GM18507 (cell line): ENCODE measurements at places on chromosomes 11 and 22.

DNA sequence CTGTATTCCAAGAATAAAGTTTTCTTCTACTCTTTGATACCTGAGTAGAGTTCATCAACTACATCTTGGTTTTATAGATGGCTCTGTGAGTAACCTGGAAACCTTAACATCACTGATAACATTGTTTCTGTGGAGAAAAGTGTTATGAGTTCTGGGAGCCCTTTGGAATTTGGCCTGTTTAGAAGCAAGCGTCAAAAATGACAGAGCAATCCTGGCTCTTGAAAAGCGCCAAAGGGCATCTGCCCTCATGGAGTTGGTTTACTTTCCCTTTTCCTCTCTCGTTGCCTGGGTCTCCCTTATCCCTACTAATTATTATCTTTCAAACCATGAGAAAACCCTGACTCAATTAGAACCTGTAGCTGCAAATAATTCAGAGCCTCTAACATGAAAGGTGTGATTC is 140.1 kb downstream of the DBX1 start:
- DNase-seq = no peak

- DNase-seq = no peak
Observed at GRCh38 chr11:33258631-33259205, 1.5 kb downstream of the HIPK3 start.

- no peak for DNase-seq
Observed at GRCh38 chr11:12161603-12162350, 51.4 kb downstream of the MICAL2 start.

GRCh38 chr11:66879583-66879982 is 22.7 kb downstream of the LRFN4 start:
- no peak for DNase-seq

DNA sequence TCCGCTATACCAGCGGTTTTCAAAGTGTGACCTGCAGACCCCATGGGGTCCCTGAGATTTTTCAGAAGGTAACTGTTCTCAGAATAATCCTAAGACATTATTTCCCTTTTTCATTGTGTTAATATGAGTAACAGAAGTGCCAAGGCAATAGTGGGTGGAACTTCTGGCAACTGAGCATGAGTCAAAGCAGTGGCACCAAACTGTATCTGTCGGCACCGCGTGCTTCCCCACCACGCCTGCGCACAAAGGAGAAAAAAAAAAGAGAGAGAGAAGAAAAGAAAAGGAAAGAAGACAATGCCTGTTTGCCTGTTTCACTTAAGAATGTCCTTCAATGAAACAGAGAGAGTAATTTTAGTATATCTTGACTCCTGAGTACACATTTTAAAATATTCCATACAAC is 679.9 kb downstream of the OPCML start:
- no peak for DNase-seq

- no peak for DNase-seq
Observed at GRCh38 chr11:111795334-111795985, 29.3 kb upstream of the PPP2R1B start.

DNA sequence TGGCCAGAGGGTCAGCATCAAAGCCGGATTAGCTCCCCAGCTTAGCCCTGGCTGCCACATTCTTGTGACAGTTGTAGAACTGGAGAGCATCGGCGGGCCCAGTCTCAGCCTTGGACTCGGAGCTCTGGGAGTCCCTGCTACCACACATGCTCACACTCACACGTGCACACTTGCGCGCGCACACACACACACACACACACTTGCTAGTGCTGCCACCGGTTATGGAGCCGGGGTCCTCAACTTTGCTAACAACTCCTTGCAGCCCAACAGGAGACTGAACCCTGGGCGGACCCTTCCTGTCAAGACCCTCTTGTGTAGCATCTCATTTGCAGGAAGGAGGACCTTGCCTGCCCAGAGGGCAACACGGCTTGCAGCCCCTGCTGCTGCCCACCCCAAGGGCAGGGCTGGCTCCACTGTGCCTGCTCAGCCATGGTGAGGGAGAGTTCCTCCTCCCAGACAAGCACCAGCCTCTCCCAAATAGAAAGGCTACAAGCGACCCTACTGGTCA is 107.6 kb downstream of the WNT7B start:
- no peak for DNase-seq

- no peak for DNase-seq
Observed at GRCh38 chr11:17163291-17163690, 44.5 kb downstream of the PIK3C2A start.

DNA sequence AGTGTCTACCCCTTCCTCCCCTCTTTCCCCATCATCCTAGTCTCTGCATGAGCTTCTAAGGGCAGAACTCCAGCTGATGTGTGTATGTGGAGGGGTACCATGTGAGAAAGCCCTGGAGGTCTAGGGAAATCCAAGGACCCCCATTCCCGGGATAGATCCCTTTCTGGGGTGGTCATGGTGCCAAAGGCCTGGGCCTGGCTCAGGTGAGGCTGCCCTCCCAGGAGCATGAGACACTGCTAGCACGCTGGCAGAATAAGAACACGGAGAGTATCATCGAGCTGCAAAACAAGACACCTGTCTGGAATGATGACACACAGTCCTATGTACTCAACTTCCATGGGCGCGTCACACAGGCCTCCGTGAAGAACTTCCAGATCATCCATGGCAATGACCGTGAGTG is 19.6 kb downstream of the TUB start:
- DNase-seq = no peak

DNA sequence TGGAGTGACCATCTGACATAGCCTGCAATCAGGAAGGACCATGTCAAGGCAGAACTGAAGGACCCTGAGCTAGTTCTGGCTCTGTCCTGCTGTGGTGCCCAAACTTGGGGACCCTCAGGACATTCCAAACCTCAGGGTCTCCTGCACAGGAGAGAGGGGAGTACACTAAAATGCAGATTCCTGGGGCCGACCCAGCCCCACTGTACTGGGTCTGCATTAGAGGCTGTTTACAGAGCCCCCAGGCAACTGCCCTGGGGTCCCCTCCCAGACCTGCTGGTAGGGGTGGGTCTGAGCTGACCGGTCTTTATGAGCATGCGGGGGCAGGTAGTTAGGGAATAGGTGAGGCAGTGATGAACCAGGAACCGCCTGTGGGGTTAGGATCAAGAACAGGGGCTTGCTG is 6.8 kb downstream of the TRPM5 start:
- no peak for DNase-seq

- no peak for DNase-seq
Observed at GRCh38 chr11:55732936-55733335, 40.3 kb upstream of the OR5D13 start.

GRCh38 chr11:34178209-34178821 is 72.9 kb downstream of the NAT10 start:
- DNase-seq = no peak

- DNase-seq = no peak
Observed at GRCh38 chr11:4699697-4700435, 2.2 kb upstream of the OR51E2 start.

DNA sequence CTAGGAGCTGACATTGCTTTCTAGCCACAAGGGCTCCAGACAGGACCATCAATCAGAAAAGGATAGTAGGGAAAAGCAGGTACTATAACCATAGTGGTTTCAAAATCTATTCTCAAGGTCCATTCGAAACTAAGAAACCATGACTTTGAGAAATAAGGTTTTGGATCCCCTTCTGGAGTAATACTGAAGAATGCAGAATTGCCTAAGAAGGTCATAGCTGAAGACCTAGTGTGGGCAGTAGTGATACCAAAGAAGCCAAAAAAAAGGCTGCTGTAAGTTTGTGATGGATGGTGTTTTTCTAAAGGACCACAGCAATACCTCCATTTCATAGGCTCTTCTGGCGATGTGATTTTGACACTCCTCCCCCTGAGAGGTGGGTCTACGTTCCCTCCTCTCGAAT is 163.1 kb downstream of the MAML2 start:
- DNase-seq = no peak

DNA sequence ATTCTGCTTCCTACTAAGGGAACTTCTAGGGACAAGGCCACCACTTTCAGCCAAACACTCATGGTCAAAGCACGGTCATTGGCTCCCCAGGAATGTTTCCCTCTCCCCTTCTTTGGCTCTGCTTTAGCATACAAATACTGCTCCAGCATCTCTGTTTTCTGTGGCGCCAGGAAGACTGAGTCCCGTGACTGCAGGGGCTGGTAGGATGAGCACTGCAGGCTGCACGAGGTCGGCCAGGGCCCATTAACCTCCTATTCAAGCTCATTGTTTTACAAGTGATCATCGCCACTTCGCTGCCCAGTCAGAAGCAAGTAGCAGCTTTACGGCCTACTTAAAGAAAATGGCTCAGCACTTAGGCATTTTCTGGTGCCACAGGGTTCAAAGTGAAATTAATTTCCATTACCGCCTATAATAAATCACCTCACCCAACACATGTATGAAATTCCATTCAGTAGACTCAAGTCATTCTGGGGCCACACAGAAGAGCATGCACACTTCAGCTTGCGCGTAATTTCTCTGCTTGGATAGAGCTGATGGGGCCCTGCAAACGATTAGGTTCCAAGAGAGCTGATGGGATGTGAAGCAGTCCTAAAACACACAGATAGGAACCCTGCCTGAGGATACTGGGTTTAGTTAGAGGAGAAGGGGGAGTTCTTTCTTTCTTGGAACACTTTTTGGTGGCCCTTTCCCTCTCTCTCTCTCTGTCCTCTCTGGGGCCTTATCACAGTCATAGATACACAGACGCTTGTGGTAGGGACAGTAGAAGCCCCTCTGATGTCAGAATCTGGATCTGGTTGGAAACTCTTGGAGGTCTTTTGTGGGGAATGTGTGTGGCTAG is 173.7 kb downstream of the KIF18A start:
- DNase-seq = no peak

DNA sequence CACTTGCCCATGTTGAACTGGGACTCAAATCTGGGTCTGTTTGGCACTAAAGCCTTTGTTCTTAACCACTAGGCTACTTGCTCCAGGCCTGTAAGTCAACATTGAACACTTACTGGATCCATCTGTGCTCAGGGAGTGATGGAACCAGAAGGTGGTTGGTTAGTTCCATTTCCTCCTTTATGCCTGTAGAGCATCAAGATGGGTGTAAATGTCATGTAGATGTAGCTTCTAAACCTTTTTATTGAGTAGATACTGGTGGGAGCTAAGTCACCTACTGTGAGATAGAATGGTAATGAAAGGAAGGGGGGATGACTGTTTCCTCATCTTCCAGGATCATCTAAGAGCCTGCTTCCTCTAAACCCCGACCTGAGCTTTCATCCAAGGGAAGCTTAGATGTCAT is 38.6 kb upstream of the ALKBH3 start:
- DNase-seq = no peak

- DNase-seq = no peak
Observed at GRCh38 chr11:14980854-14981253, 8.7 kb upstream of the CALCA start.

GRCh38 chr22:48827904-48828555 is 999.6 kb downstream of the BRD1 start:
- no peak for DNase-seq

GRCh38 chr11:44358713-44359112 is 48.8 kb upstream of the ALX4 start:
- no peak for DNase-seq

GRCh38 chr11:112162761-112163546 is 940 bp downstream of the IL18 start:
- DNase-seq = no peak

DNA sequence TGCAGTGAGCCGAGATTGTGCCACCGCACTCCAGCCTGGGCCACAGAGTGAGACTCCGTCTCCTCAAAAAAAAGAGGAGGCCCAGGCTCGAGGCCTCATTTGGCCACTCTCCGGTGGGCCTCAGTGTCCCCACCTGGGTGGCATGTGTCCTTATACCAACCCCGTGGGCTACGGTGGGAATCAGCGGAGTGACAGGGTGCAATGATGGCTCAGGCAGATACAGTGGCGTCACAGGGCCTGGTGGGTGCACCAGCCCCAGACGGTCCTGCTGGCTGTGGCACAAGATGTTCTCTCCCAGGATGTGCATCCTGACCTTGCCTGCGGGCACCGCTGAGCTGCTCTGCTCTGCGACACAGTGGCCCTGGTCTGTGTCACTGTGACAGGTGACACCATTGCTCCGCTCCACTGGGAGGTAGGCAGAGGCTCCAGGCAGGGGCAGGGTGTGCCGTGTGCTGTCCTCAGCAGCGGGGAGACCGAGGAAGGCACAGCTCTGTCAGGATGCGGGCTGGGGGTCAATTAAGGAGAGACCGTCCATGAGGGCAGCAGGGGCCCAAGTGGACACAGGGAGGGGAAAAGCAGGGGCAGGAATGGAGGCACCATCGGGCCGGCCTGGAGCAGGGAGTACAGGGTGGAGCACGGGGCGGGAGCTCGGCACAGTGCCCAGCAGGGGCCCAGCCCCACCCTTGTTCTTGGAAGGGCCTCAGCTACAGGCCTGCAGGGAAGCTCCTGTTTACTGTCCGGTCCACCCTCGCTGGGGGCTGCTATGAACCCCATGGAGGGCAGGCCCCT is 21.7 kb upstream of the TH start:
- DNase-seq = no peak

DNA sequence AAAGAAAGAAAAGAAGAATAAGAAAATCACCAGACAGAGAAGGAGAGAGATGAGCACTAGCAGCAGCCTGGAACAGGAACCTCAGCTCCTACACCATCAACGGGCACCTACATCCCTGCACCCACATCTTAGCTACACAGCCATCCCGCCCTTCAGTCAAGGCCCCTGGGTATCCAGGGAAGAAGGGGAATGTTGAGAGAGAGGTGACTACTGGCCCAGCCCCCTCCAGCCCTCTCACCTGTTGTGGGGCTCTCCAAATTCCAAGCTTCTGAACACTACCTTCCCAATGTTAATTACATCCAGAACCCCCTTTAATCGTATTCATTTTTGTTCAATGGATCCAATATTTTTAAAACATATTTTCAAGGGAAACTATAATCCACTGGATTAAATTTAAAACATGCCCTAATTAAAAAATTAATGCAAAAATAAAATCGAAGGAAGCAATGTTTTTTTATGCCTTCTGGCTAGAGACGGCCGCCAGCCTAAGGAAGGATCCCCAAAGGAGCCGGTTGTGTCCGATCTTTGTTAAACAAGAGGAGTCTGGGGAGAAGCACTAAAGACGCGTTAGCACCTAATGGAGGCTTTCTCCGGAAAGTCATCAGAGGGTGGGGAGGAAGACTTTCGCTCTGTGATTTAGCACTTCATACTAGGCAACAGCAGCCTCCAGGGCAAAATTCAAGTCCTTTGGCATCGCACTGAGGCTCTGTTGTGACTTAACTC is 9.5 kb downstream of the TPST2 start:
- no peak for DNase-seq

DNA sequence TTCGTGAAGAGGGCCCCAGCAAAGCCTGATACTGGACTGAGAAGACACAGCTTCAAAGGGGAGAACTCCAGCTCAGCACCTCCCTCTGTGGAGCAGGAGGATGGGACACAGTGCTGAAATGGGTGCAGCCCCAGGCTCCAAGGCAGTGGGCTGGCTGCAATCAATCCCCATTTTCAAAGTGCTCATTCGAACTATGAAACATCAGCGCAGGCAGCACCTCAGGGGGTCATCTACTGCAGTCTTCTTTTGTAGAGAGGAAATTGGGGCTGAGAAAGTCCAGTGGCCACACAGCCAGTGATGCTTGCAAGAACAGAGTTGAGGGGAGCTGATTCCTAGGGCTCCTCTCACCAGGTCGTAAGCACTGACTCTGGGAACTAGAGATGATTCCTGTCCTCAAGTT is 25.1 kb downstream of the OPCML start:
- DNase-seq = no peak

- DNase-seq = no peak
Observed at GRCh38 chr11:35346472-35347156, 72.7 kb downstream of the SLC1A2 start.

GRCh38 chr11:67564230-67564629 is 19.4 kb upstream of the GSTP1 start:
- DNase-seq = no peak
